ENCODE measurements at places on chromosomes 11 and 22.

DNA sequence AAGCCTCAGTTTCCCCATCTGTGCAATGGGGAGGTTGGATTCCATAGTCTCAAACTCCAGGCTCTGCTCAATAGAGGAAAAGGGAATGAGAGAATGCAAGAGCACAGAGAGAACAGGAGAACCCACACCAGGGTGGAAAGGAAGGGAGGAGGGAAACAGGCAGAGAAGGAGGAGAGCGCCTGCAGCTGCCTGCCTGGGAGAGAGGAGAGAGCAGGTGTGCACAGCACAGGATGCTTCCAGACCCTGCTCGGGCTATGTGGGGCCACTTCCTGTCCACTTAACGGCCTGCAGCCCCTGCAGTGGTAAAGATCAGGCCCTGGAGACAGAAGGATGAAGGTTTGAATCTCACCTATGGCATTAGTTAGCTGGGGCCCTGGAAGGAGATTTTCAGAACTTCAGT, 12.3 kb downstream of the LRRC32 start:
- no peak for DNase-seq

DNA sequence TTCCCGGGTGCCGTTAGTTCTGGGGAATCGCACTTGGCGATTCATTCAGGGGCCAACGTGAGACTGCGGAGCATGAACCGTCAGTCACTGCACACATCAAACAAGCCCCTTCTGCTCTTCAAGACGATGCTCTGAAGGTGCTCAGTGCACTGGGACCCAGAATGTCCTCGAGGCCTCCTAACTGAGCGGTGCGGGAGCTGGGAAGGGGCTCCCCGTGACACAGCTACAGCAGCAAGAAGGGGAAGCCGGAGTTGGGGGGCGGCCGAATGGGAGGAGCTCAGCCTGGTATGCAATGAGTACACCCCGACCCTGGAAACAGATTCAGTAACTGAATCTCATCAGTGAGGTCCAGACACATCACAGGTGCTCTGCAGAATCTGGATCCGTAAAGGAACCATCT, 150.8 kb downstream of the SHANK2 start:
- no peak for DNase-seq

DNA sequence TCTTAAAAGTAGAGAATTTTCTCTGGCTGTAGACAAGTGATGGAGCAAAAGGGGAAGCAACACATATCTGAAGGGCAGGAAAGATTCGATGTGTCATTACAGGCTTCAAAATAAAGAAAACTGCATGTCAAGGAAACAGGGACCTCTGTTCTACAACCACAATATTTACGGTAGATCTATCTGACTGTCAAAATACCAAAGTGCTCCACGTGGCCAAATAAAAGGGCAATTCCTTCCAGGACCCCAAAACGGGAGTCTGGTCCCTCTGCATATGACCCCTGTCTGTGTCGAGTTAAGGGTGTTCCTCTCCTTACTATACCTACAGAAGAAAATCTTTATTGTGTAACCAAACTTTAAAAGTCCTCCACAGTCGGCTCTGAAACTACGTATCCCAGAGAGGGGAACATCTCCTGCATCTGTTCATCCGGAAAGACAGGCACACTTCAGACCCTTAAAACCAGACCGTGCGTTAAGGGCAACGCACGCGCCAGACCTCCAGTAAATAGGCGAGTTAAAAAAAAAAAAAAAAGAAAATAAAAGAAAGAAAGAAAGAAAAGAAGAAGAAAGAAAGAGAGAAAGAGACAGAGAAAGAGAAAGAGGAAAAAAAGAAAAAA, 756 bp downstream of the CLNS1A start:
- DNase-seq, result no peak

DNA sequence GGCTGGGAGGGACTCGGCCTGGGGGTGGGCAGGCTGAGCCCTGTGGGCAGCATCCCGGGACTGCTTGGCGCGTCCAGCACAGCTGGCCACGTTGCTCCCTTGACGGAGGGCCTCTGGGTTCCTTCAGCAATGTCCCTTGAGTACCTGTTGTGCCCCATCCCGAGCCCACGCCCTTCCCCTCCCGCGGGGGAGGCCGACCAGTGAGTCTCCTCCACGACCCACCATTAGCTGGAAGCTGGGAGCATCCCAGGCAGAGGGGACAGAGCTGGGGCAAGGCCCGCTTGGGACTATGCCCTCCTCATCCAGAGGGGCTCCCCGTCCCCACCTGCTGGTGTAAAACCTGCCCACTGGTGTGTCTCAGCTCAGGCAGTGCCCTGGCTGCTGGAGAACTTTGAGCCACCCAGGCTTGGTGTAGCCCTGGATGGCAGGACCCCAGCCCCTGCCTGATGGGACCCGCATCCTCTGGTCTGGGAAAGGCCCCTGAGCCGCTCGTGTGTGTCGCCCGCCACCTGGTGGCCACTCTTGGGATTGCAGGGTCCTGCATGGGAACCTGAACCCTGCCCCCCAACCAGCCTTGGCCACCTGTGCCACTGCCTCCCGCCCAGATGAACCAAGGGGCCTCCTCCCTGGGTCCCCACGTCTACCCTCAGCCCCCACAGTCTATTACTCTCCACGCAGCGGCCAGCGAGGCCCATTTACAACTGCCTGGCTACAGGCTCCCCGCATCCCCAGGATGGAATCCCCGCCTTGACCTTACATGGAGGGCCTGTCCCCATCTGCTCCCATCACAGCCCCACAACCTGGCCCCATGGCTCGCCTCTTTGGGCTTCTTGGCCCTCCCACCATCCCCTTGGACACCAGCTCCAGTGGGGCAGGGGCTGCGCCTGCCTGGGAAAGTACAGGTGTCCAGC, 16.6 kb upstream of the ARHGAP8 start:
- no peak for DNase-seq

- no peak for DNase-seq
These were observed 6.5 kb downstream of the MSANTD2 start for GRCh38 chr11:124793466-124794278.

Measured in AG09309 (cell line).